Sigmoid colon (tissue), 7 donors: ENCODE measurements at places on chromosomes 1 and 21. TPM values are rescaled to one million over a fixed set of nuclear protein-coding genes. Genes with fewer than 3 reads are reported as not detected.

- H3K4me3 ChIP-seq = no peak overlapping the region
- no peak for DNase-seq
- H3K27ac ChIP-seq = no peak overlapping the region
- H3K4me1 ChIP-seq = peaks cover 59% of the 10 kb centered on the region
- no peaks in the 10 kb centered on the region for H3K36me3 ChIP-seq
Measured at GRCh38 chr1:54360165-54361005, 45.8 kb downstream of the SSBP3 start.

- DNase-seq = no peak
- H3K4me1 ChIP-seq = no peaks in the 10 kb centered on the region
- peaks cover 22% of the 10 kb centered on the region for H3K36me3 ChIP-seq
Measured at GRCh38 chr1:229531326-229531725, 23.2 kb upstream of the NUP133 start.

DNA sequence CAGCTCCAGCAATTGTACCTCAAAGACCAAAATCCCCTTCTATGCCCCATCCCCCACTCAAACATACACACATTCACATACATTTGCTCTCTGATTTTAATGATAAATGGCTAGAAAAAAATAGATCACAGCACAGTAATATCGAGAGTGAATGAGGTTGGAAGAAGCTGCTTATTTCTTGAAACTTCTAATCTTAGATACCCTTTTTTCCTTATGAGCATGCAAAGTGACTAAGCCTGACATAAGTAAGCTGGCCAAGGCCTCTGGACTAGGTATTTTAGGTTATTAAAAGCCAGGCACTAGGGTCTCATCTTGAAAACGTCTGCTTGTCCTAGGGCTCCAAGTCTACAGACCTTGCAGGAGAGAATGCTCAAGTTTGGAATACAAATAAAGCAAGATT lies 133.6 kb downstream of the TGFBR3 start:
- H3K27me3 ChIP-seq = no peaks in the 10 kb centered on the region
- peak overlapping the region; percentile 64 for H3K27ac ChIP-seq
- peaks cover 64% of the 10 kb centered on the region for H3K4me1 ChIP-seq
- no peak for DNase-seq

- no peak overlapping the region for H3K27ac ChIP-seq
- DNase-seq = no peak
- no peaks in the 10 kb centered on the region for H3K27me3 ChIP-seq
- no peak overlapping the region for H3K4me3 ChIP-seq
Measured at GRCh38 chr1:166933633-166934032, 41.7 kb downstream of the ILDR2 start.

GRCh38 chr1:213561870-213562269 lies 425.9 kb upstream of the PROX1 start:
- no peak overlapping the region for H3K27ac ChIP-seq
- no peaks in the 10 kb centered on the region for H3K36me3 ChIP-seq
- no peak overlapping the region for H3K4me3 ChIP-seq

- DNase-seq = no peak
- no peak overlapping the region for H3K4me3 ChIP-seq
- H3K27me3 ChIP-seq = no peaks in the 10 kb centered on the region
Measured at GRCh38 chr1:180975551-180975950, 47.1 kb downstream of the STX6 start.

DNA sequence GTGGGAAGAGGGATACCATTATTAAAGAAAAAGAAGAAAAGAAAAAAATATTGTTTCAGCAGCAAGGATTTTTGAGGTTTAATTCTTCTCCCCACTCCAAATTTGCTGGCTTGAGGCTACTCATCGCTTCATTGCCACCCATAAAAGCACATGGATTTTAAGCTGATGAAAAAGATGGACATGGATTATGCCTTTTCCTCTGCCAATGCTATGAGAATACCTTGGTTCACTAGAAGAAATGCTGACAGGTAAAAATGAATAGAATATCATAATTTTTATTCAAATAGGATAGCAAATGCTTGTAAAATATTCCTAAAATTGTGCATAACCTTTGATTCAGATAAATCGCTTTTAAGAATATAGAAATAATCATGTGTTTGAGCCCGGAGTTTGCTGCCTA lies 289.7 kb upstream of the DPYD start:
- DNase-seq = no peak
- H3K36me3 ChIP-seq = no peaks in the 10 kb centered on the region
- no peak overlapping the region for H3K27ac ChIP-seq
- no peaks in the 10 kb centered on the region for H3K4me1 ChIP-seq
- no peak overlapping the region for H3K4me3 ChIP-seq
- no peaks in the 10 kb centered on the region for H3K27me3 ChIP-seq

- H3K4me1 ChIP-seq = no peaks in the 10 kb centered on the region
- no peak overlapping the region for H3K27ac ChIP-seq
- H3K4me3 ChIP-seq = no peak overlapping the region
- H3K27me3 ChIP-seq = no peaks in the 10 kb centered on the region
- no peak for DNase-seq
Measured at GRCh38 chr1:48069662-48070395, 72.6 kb upstream of the TRABD2B start.

DNA sequence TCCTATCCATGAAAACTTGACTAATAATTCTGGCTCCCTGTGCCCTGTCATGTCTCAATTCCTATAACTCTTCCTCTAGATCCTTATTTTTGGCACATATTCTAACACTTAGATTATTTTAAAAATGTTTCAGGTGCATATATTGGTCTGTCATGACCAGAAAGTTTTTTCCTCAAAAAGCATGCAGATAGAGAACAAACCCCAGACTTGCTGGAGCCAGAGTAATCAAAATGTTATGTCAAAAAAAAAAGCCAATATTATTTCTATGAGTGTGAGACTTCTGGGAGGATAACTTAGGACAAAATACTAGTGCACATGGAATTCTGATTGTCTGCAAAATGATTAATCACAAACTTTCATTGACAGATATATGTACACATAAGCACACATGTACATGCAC lies 135.1 kb upstream of the MROH9 start:
- no peaks in the 10 kb centered on the region for H3K27me3 ChIP-seq
- H3K4me1 ChIP-seq = no peaks in the 10 kb centered on the region
- H3K4me3 ChIP-seq = no peak overlapping the region
- H3K27ac ChIP-seq = no peak overlapping the region
- DNase-seq = no peak
- no peaks in the 10 kb centered on the region for H3K36me3 ChIP-seq

GRCh38 chr1:62467092-62467491 lies 30.2 kb downstream of the USP1 start:
- no peaks in the 10 kb centered on the region for H3K27me3 ChIP-seq
- H3K36me3 ChIP-seq = no peaks in the 10 kb centered on the region
- no peak for DNase-seq
- H3K4me3 ChIP-seq = no peak overlapping the region
- no peaks in the 10 kb centered on the region for H3K4me1 ChIP-seq
- no peak overlapping the region for H3K27ac ChIP-seq

DNA sequence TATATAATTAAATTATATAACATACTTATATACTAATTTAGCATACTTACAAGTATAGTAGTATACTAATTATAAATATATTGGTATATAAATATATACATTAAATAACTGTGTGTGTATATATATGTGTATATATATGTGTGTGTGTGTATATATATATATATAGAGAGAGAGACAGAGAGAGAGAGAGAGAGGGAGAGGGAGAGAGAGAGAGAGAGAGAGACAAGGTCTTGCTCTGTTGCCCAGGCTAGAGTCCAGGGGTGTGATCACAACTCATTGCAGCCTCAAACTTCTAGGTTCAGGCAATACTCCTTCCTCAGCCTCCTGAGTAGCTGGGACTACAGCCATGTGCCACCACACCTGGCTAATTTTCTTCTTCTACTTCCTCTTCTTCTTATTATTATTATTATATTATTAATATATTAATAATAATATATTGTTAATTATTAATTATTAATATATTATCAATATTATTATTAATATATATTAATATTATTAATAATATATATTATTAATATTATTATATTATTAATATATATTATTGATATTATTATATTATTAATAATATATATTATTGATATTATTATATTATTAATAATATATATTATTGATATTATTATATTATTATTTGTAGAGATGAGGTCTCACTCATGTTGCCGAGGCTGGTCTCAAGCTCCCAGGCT lies 185.5 kb downstream of the CRB1 start:
- no peak overlapping the region for H3K27ac ChIP-seq
- H3K36me3 ChIP-seq = no peaks in the 10 kb centered on the region
- no peak overlapping the region for H3K4me3 ChIP-seq
- no peaks in the 10 kb centered on the region for H3K27me3 ChIP-seq
- DNase-seq = no peak

DNA sequence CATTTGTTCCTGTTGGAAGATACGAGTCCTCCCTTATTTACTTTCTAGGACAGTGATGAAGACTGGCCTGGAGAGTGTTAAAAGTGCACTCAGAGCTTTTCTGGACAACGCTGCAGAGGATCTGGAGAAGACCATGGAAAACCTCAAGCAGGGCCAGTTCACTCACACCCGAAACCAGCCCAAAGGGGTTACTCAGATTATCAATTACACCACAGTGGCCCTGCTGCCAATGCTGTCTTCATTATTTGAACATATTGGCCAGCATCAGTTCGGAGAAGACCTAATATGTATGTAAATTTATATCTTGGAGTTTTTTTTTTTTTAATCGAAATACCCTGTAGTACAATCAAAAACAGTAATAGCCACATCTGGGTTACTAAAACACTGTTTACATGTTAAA lies 190.5 kb downstream of the ZP4 start:
- no peak for DNase-seq
- H3K36me3 ChIP-seq = no peaks in the 10 kb centered on the region
- H3K27me3 ChIP-seq = no peaks in the 10 kb centered on the region

DNA sequence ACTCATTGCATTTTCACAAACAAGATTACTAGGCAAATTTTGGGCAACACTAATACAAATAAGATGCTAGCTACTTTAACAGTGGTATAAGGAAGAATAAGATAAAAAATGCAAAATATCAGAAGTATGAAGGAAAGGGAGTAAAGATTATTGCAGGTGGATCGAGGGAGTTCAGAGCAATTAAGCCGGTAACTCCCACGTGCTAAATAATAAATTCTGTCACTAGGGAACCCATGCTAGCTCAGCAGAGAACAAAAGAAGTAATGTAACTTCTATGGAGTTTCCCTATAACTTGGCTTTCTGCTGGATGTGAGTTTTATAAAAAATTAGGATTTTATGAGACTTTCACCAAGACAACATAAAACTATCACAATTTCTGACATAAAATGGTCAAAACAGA lies 470.5 kb upstream of the RGS18 start:
- no peaks in the 10 kb centered on the region for H3K27me3 ChIP-seq
- no peak overlapping the region for H3K4me3 ChIP-seq
- no peak for DNase-seq
- H3K27ac ChIP-seq = no peak overlapping the region

The HAO2 gene
- total RNA-seq = not detected

The WNT3A gene
- total RNA-seq = not detected

The CDA gene
- 4.3 TPM for total RNA-seq

The MSH4 gene
- total RNA-seq = 0.41 TPM

The TNN gene
- total RNA-seq = 0.27 TPM

The RPTN gene
- not detected for total RNA-seq

The CCDC17 gene
- 2.5 TPM for total RNA-seq

The BARHL2 gene
- total RNA-seq = not detected

The ERI3 gene
- 33.2 TPM for total RNA-seq

The POGZ gene
- 40.6 TPM for total RNA-seq

The VWA1 gene
- 107 TPM for total RNA-seq
